Fibroblast of lung (primary cell): ENCODE measurements at places on chromosomes 1 and 21. TPM values are rescaled to one million over a fixed set of nuclear protein-coding genes. Genes with fewer than 3 reads are reported as not detected.

Gene IRF6
- under 0.01 and 0.66 TPM in 2 replicates for total RNA-seq

DNA sequence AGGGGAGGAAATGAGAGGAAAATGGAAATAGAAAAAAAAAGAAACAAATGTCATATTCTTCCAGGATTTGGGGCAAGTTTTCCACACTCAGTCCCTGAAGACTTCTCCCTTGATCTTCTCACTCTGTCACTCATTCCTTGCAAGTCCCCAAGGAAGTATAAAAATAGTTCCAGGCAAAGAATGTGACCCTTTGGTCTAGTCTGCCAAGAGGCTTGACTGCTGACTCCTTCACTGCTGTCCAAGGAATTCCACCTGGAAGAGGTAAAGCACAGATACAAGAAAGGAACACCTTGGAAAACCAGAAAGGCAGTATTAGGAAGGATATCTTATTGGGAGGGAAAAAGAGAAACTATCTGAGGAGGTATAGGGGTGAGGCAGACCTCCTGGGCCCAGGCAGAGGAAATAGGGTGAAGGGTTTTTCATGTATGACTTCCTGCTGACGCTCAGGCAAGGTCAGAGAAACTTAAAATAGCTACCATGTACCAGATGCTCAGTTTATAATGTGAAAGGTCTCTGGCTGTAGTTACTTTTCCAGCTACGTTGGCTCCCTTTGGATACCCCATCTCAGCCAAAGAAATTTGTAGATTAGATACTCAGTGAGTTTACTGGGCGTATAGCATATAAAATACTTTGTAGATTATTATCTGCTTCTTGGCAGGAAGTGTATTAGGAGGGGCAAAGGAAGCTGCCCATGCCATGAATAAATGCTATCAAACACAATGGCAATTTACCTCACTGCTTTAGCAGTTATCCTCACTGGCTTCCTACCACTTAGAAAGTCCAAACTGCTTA, 2.0 kb upstream of the GJA5 start:
- DNase-seq: no peak

DNA sequence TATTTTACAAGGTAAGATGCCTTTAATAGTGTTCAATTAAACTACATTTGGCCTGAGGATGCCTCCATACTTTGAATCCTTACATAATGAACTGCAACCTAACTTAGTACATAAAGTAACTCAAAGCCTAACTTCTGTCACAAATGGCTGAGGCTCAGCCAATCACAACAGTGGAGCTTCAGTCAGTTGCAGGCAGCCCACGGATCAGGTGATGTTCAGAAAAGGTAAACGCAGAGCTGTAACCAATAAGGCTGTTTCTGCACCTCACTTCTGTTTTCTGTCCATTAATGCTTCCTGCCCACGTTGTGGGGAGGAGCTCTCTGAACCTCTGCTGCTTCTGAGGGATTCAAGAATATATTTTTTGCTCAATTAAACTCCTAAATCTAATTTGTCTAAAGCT, 94.8 kb upstream of the KIAA0040 start:
- no peak for DNase-seq

Gene TYW3
- total RNA-seq: 15.9 and 16.8 TPM in 2 replicates

Gene KIAA0319L
- 38.5 and 65.4 TPM in 2 replicates for total RNA-seq

Gene ALX3
- total RNA-seq: not detected in 2 replicates

DNA sequence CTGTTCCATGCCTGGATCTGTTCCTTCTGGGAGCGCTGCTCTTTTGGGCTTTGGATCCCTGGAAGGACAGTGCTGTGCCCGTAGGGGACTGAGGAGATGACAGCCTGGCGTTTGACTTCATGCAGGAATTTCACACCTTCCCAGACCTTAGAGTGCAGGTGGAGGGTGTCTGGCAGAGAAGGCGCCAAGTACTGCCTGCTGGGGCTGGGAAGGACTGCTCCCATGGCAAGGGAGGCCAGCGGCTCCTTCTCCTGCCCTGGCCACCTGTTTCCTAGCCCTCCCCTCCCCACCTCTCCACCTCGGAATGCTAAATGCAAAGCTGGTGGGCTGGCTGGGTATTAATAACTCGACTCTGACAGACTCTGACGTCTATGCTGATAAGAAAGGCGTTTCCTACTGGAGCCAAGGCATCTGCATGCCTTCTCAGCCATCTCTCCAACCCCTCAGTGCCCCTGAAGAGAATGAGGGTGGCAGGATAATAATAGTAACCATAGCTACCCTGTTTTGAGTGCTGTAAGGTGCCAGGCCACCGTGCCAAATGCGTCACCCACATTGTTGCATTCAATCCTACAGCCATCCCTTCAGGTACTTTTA, 17.5 kb upstream of the PDIK1L start:
- no peak for DNase-seq

DNA sequence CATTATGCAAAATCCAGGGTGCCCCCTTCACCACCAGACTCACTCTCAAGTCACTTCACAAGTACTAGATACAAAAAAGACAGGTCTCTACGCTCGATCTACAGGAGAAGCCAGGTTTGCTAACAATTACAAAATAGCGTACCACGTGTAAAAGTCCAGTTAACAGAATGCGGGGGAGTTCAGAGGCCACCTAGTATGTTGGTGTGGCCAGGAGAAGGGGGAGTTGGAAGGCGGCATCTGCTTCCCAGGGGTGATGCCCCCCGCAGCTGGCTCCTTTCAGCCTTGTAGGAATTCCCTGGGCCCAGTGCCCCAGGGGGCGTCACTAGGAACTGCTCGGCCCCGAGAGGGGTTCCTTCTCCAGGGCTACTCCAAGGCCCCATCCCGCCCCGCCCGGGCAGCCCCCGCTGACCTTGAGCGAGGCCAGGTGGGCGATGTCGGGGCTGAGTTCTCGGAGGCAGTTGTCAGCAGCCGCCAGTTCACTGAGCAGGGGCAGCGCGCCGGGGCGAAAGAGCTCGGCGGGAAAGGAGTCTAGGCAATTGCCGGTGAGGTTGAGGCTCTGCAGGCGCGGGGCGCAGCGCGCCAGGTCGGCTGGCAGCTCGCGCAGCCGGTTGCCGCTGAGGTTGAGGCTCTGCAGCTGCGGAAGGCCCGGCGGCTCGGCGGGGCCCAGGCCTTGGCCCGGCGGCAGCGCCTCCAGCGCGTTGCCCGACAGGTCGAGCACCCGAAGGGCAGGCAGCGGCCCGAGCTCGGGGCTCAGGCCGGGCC, 664 bp downstream of the LRRC47 start:
- no peak for DNase-seq

DNA sequence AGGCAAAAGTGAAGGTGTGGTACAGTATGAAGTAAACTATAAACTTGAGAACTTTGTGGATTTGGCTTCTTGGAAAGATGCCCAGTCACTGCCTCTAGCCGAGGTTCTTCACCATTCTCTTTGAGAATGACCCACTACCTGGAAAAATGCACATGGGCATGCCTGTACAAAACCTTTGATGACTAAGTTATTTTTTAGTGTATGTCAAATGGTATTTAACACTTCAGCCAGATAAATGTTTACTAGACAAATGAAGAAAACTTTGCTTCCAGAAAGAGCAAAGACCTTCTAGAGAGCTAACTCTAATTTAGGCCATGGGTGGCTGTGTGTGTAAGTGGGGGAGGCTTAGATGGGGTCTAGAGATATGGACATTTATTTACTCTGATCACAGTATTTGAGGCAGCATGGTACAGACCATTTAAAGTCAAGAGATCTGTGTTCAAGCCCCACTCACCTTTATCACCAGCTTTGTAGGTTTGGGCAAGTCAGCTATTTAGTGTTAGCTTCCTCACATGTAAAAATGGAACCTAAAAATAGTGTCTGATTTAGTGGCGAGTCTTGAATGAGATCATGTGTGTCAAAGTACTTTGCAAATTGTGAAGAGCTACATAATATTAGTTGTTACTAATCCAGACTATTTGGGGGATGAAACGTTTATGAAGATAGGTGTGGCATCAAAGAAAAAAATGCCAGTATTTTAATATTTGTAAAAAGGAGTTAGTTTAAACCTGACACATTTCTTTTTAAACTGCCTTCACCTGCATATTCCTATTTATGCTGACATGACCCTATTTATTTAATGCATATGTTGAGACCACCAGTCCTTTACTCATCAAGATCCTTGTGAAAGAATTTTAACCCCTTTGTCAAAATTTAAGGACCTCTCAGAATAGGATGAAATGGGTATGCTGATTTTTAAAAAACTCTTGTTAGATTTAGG, 20.2 kb downstream of the NFYC start:
- DNase-seq: peak; percentile 90

GRCh38 chr1:26799479-26800142, 11.9 kb downstream of the PIGV start:
- DNase-seq: peak; percentile 84

DNA sequence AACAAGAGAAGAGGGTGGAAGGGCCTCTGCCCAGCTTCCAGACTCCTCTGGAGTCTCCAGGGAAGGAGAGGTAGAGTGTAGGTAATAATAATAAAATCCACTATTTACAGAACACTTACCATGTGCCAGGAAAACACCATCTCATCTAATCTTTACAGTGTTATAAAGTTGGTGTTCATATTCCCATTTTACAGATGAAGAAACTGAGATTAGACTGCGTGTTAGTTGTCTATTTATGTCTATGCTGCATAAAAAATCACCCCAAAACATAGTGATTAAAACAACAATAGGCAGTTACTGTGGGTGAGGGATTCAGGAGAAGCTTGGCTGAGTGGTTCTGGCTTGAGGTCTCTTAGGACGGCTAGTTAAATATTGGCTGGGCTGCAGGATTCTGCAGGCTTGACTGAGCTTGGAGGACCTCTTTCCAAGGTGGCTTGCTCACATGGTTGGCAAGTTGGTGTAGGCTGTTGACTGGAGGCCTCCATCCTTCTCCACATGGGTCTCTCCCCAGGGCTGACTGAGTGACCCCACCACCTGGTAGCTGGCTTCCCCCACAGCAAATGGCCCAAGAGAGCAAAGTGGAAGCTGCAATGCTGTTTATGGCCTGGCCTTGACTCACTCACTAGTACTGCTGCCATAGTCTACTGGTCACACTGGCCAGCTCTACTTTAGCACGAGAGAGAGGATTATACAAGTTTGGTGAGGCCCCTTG, 6.5 kb upstream of the ALX3 start:
- DNase-seq: no peak

GRCh38 chr1:45854724-45855123, 51.3 kb downstream of the MAST2 start:
- DNase-seq: no peak

DNA sequence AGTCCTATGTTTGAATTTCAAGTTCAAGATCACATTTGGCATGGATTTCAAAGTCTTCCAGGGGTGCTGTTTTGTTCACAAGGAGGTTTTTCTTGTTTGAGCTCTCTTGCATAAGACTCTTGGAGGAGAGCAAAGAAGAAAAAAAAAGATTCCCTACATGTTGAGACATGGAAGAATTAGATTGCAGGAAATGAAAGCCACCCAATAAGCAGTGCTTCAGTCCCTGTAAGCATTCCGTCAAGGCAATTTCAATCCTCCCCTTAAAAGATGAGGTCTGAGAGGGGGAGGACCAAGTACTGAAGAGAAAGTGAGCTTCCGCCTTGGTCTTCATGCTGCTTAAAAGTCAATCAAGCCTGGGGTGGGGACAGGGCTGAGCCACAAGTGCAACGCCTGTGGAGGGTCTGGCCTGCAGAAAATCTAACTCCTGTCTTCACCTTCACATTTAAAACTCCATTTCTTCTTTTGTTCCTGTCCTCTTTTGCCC, 50.2 kb downstream of the LPAR3 start:
- DNase-seq: peak; percentile 15

- no peak for DNase-seq
Measured at GRCh38 chr1:247337961-247338360, 6.3 kb upstream of the ZNF496 start.

GRCh38 chr21:30676737-30677136, 34.1 kb downstream of the KRTAP20-3 start:
- DNase-seq: no peak

DNA sequence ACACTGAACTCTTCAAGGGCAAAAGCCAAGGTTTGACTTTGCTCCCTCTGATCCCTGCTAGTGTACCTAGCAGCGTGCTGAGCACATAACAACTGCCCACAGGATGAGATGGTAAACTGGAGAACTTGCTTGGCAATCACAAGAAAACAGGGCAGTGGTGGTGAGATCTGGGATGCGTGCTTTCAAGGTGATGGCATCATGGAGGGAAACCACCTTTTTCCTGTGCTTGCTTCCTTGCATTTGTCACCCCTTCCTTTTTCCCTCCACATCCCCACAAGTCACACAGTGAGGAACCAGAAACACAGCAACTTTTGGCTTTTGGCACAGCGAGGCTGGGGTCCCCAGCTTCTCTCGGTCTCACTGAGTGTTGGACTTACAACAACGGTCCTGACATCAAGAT, 31.4 kb upstream of the BECN2 start:
- no peak for DNase-seq

DNA sequence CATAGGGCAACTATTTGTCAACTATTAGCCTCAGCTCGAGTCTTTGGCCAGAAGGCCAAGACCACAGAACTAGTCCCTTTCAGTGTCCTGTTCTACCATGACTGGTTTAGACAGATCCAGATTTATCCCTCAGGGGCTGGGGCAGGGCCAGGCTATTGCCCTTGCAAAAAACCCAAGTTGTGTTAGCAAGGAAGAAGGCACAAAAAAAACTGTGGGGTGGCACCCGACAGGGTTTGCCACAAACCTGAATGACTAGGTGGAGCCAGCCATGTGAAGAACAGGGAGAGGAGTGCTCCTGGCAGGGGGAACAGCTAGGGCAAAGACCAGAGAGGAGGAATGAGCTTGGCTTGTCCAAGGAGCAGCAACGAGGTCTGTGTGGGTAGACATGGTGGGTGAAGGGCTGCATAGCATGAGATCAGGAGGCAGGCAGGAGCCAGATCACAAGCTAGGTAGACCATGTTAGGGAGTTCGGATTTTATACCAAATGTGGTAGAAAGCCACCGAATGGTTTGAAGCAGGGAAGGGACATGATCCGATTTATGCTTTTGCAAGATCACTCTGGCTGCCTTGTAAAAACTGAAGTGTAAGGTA, 4.3 kb downstream of the DCST1 start:
- no peak for DNase-seq

Gene CACNA1S
- not detected in 2 replicates for total RNA-seq

DNA sequence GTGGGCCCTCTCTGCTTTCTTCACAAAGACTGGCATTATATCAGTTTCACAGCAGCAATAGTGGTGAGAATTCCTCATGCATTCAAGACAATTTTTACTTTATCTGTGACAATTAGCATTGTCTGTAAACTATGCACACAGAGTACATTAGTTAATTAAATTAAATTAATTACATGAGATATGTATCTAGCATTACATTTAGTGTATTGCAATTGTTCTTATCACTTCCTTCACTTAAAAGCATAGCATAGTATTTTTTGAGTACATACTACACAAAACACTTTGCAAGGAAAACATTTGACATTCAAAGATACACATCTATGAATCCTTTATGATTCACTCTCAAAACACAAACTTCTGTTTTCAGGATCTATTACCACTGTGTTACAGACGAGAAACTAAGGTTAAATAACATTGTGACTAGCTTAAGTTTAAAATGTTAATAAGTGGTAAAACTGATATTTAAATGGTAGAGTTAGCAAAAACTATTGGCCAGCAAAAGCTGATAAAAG, 1542.6 kb downstream of the PLA2G4A start:
- DNase-seq: no peak
